Body of pancreas (tissue), 4 donors: ENCODE measurements at places on chromosomes 1 and 21.

- DNase-seq = no peak
Measured at GRCh38 chr1:170309389-170310013, 163.7 kb downstream of the NTMT2 start.

DNA sequence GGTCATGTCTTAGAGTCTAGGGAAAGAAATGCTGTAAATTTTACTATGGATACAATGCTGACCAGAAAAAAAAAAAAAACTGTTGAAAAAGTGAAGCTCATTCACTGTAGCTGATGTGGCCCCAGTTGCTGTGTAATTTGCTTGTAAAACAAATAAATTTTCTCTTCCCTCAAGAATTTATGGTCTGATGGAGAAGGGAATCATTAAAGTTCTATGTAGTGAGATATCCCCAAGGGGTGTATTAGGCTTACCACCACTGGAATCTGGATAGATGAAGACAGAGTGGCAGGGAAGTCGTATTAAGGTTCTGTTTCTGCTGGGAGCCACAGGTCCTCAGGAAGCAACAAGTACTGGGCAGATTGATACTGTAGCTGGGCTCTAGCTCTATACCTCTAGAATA is 860.0 kb downstream of the LTN1 start:
- no peak for DNase-seq

GRCh38 chr1:71623888-71624287 is 543.1 kb upstream of the ZRANB2 start:
- no peak for DNase-seq

- DNase-seq = no peak
Measured at GRCh38 chr1:220290140-220290761, 18.0 kb upstream of the RAB3GAP2 start.

GRCh38 chr1:52460694-52461093 is 56.3 kb downstream of the PRPF38A start:
- DNase-seq = no peak

DNA sequence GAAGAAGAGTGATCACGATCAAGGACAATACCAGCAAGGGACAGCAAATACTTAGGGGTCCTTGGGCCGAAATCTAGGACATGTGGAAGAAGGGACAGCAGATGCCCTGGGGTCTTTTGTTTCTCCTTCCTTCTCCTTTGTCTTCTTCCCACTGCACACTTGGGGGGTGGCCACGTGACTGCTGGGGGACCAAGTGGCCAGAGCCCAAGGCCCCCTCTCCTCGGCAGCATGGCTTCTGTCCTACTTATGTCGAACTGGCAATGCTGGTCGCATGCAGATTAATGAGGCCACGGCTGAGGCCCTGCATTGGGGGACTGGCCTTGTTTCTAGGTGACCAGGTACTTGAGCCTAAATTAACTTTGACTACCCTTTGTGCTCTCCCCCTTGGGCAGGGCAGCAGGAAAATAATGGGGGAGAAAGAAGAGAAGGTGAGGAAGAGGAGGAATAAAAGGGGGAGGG is 83.0 kb downstream of the GRIK3 start:
- no peak for DNase-seq

- DNase-seq = no peak
Measured at GRCh38 chr21:29434081-29434480, 135.4 kb downstream of the BACH1 start.

DNA sequence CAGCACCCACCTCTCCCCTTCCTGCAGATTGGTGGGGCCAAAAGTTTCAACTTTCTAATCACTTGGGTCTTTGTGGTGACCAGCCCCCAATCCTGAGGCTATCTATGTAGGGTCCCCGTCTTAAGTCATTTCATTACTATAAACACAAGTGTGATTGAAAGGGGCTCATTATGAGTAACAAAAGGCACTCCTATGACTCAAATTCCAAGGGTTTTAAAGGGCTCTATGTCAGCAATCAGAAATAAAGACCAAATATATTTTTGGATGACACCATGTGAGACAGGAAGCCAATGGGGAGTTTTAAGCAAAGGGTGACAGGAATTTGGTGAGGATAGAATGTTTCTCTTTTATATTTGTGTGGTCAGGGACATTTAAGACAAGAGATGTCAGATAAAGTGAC is 6.2 kb downstream of the ERO1B start:
- DNase-seq = no peak
